GM12891 (cell line): ENCODE measurements at places on chromosomes 1 and 21.
A peak's percentile ranks its signal among the peaks of the same experiment; 100 is the strongest.

DNA sequence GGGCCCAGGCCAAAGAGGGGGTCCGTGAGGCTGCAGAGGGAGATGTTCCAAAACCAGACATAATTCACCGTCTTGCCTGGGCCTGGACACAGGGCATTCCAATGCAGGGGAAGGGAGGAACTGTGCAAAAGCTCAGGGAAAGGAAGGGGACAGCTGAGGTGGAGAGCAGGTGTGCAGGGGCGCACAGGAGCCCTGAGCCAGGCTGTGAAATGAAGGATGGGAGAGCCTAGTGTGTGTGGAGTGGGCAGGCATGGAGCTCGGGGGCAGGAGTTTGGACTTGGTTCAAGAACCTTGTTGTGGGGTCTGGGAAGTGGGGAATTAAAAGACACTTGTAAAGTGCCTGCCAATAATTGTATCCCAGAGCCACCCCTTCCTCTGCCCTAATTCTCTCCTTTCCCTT lies 2.3 kb downstream of the TNNI1 start:
- DNase-seq, result no peak

GRCh38 chr1:205633421-205633976 lies 1.7 kb upstream of the ELK4 start:
- no peak for DNase-seq

DNA sequence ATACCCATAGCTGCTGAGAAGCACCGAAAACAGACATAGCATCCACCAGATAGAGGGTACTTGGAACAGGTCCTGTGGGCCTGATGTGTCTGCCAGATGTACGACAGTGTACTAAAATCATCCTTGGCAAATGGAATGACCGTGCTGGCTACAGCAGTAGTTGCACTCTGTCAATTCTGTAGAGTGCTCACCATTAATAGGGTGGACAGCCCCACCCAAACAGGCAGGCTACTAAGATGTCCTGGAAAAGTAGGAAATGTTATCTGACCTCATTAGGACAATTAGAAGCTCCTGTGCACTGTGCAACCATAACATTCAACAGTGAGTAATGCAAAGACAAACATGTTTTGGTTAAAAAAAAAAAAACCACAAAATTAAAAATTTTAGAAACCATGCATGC lies 106.2 kb downstream of the PTPN14 start:
- DNase-seq, result no peak

DNA sequence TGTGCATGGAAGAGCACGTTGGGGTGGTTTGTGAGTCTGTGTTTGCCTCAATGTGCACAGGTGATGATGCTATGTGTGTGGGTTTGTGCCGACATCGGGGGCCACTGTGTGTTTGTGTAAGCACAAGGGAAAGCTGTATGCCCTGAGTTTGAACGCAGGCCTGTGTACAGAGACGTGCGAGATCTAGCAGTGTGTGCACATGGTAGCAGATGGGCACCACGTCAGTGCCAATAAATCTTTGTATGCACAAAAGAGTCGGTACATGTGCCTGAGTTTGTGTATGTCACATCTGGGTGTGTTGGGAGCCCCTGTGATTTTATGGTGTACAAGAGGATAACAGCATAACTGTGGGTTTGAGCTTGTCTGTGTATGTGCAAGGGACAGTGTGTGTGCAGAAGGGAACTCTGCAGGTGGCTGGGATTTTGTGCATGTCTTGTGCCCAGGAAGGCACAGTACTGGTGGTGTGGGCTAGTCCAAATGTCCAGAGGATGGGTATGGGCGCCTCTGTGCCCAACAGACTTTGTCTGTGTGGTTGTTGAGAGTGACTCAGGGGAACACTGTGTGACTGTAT lies 32.0 kb upstream of the WASF2 start:
- no peak for DNase-seq

GRCh38 chr1:84246213-84246612 lies 55.3 kb upstream of the SAMD13 start:
- DNase-seq, result no peak

GRCh38 chr1:74748960-74749359 lies 16.0 kb downstream of the TYW3 start:
- no peak for DNase-seq

DNA sequence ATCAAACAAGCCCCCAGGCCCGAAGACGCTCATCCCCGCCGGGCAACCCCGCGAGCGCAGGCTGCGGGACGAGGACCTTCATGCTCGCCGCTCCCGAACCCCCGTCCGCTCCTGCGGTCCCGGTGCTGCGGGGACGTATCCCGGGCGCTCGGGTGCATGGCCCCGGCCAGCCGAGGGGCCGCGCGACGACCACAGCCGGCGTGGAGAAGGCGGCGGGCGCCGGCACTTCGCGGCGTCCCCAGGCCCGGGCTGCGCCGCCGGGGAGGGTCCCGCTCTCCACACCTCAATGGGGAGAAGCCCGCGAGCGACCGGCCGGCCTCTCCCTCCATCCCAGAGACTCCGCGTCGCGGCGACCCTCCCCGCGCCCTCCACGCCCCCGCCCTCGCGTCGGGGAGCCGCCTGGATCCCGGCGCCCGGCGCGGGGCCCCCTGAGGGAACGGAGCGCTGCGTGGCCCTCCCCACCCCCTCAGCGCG lies 401 bp downstream of the ERRFI1 start:
- DNase-seq, result peak; percentile 15

- no peak for DNase-seq
Observed at GRCh38 chr21:35963920-35964451, 96.3 kb downstream of the SETD4 start.

GRCh38 chr21:42038826-42039425 lies 28.8 kb upstream of the ZBTB21 start:
- no peak for DNase-seq

DNA sequence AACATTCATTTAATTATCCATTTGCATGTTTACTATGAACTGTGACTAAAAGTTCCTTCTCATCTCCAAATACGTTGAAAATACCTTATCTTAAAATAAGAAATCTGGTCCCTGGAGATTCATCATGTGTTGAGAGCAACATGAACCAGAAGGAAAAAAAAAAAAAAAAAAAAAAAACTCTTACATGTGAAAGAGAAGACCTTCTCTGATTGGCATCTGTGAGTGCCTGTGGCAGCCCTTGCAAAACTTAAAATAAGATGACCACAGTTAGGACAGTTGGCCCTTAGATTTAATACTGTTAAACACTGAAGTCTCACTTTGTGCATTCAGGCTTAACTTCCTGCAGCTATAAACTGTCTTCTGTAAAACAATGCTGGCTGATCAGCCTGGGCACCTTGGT lies 1395.2 kb upstream of the ADGRL4 start:
- DNase-seq, result no peak

DNA sequence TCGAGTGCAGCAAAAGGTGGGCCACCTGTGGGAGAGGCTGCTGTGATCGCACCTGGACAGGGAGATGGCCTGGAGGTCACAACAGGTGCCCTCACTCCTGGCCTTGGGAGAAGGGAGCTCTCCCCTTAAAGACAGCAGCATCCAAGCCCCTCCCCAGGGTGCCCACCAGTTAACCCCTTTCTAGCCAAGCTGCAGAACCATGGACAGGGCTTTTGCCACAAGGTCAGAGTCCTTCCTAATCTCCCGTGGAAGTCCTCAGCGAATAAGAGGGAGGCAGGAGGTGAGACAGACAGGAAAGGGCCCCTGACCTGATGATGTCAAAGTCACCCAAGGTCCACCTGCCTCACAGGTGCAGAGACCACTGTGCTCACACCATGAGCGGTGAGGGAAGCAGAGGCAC lies 1.7 kb downstream of the CNTN2 start:
- DNase-seq, result no peak

DNA sequence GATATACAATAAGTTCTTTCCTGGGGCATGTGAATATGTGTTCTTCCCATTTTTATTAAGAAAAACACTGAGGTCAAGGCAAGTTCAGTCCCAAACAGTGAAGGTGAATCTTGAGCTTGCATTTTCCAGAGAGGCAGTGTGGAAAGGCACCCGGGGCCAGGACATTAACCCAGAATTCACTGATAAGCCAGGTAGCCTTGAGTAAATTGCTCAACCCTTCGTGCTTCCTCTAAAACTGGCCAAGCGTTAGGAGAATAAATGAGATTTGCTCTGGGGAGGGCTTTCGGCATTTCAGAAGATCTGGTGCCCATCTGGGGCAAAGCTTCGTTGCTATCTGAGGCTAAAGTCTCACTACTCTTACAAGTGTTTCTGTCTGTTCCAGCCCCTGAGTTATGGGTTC lies 57.1 kb upstream of the KAZN start:
- no peak for DNase-seq
